ENCODE measurements at places on chromosomes 3 and 15.

GRCh38 chr3:61699622-61700021, 138.3 kb downstream of the PTPRG start:
- no peak for DNase-seq

DNA sequence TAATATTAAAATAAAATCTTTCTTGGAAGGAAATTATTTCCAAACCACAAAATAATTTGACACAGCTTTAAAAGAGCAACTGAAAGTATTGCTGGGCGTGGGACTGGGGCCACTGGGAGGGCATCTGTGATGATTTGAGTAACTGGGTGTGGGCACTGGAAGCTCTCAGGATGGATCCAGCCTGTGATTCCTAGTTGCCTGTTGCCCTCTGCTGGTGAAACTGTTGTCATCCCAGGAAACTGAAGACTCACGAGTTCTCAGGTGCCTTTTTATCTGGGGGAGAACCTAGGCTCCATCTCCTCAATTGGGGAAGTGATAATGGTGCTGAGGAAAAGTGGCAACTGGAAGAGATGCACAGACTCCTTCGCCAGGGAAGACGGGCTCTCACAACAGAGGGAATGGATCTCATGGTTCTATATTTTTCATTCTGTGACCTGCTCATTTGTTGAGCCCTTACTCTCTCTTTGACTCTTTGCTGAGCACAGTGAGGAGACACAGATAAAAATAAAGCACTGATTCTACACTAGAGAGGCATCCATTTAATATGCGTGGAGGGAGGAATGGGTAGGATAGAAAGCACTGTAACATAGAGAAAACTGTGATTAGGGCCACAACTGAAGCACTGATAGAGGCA, 61.6 kb downstream of the TPRG1 start:
- peak; percentile 80 for DNase-seq

- DNase-seq = peak; percentile 15
Observed at GRCh38 chr15:52653431-52653964, 25.7 kb downstream of the ATOSA start.

- peak; percentile 11 for DNase-seq
Observed at GRCh38 chr3:181326637-181327223, 337.2 kb upstream of the DNAJC19 start.

DNA sequence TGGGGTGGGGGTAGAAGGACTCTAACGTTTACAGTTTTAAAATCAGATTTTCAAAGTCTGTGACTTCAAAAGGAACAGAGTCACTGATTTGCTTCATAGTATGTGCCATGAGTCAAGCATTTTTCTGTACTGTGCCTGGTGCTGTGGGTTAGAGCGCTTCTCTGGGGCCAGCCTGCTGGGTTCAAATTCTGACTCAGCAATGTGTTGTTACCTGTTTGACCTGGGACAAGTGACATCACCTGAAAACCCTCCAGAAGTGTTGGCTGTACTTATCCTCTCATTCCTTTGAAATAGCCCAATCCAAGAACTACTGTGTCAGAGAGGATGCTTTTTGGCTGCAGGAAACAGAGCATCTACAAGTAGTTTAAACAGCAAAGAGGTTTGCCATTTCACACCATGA, 101.7 kb downstream of the LSM3 start:
- DNase-seq = no peak

- peak; percentile 83 for DNase-seq
Observed at GRCh38 chr15:39344662-39345141, 236.2 kb upstream of the THBS1 start.

DNA sequence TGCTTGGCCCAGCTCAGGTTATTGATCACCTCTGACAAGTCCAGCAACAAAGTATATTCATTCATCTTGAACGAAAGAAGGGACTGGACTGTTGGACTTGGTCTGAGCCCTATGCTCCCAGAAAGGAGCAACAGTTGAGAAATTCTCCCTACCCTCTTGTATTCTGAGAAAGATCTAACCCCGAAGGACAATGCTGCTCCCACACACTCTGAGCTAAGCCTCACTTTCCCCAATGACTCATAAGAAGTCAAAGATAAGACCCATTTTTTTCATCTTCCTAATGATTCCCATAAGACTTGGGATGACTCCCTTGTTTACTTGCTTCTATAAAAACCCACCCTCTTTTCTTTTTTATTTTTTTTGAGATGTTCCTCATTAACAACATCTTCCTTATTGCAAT, 549.4 kb upstream of the MDFIC2 start:
- DNase-seq = no peak

GRCh38 chr3:122988508-122988907, 39.1 kb downstream of the SEMA5B start:
- DNase-seq = no peak

- DNase-seq = peak; percentile 59
Observed at GRCh38 chr3:194140520-194141414, 4.8 kb downstream of the HES1 start.

DNA sequence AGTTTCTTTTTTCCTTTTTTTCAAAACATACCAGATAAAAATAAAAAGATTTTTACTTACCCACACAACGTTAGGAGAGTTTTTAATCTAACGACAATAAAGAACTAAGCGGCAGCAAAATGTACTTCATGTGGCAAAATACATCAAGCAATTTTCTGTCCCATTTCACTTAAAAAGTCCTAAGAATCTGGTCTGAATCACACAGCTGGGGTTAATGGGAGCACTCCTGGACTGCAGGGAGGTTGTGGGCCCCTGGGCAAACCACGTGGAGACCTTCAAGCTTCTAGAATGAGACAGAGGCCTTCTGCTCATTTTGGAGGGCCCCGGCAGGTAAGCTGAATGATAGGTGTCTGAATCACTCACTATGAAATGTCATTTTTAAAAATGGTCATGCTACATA, 193.8 kb downstream of the RORA start:
- no peak for DNase-seq

- DNase-seq = no peak
Observed at GRCh38 chr3:187694801-187695200, 7.6 kb downstream of the RTP2 start.

All from NCI-H2171 treated with DMSO at 0.1 percent for 48 hours (cell line).